ENCODE measurements at places on chromosomes 11 and 22.

DNA sequence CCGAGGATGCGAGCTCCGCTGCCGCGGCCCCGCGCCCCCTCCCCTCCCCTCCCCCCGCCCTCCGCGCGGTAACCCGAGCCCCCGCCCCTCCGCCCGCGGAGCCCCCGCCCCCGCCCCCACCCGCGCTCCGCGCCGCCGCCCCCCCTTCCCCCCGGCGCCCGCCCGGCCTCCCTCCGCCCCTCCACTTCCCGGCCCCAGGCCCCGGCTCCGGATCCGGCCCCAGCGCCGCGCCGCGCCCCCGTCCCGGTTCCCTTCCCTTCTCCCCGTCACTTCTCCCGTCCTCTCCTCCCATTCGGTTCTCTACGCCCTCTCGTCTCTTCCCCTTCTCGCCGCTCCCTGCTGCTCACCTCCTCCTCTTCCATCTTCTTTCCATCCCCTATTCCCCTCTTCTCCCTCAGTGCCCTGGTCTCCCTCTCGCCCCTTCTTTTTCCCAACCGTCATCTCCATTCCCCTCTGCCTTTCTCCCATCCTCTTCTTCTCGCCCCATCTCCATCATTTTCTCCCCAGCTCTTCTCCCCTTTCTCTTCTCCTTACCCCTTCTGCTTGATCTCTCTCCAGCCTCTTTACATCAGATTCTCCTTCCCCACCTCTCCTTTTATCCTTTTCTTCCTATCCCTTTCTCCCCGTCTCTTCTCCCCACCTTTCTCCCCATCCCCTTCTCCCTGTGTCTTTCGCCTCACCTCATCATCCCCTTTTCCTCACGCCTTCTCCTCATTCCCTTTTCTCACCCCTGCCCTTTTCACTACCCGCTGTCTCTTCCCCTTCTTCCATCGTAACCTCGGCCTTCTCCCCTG lies at the start of gene DCHS1:
TSS of gene DCHS1 (minus strand) at position 20 of the 794 bp plus-strand sequence. CDS start 14,196 bp downstream, outside the sequence.
- DNase-seq = no peak

GRCh38 chr11:59666969-59667368 lies 1.9 kb downstream of the PATL1 start:
- no peak for DNase-seq

DNA sequence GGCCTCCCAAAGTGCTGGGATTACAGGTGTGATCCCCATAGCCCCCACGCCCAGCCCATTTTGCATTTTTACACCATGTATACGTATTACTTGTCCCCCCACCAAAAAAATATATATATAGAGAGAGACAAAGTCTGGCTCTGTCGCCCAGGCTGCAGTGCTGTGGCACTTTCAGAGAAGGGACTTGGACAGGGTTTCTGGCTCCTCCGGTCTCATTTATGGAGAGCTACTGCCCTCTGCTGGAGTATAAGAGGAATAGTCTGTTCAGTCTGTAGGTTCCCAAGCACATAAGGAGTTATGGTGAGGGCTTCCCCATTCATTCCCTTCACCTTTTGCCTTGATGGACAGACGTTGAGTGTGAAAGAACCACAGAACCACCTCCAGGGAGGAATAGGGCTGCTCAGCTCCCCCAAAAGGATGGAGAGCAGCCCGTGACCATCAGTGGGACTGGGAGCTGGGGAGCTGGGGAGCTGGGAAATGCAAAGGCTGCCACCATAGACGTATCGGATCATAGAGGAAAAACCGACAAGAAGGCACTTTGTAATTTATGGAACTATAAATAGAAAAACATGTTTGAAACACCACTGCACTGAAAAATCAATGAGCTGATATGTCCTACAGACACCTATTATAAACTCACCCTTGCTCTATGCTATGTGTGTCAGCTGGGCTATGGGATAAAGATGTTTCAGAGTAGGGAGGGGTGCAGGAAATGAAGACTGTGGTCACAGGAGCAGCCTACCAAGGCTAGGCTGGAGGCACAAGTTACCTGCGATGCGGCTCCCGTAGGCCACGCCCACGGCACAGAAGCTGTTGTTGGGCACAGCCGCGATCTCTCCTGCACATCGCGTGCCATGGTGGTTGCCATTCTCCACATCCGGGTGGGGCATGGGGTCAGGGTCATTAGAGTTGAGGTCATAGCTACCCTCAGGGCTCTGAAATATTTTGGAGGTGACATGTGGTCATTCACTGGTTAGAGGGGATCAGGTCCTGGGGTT lies 5.2 kb downstream of the PCSK7 start:
- DNase-seq = peak; percentile 24

- DNase-seq = no peak
Measured at GRCh38 chr11:126476977-126477376, 121.5 kb downstream of the ST3GAL4 start.

GRCh38 chr22:38863531-38864131 lies 8.4 kb downstream of the CBX6 start:
- no peak for DNase-seq

- no peak for DNase-seq
Measured at GRCh38 chr11:63907063-63907462, 9.9 kb downstream of the RCOR2 start.

GRCh38 chr11:3157381-3158130 lies 7.6 kb downstream of the OSBPL5 start:
- no peak for DNase-seq

- no peak for DNase-seq
Measured at GRCh38 chr11:130819625-130820024, 96.7 kb downstream of the SNX19 start.

DNA sequence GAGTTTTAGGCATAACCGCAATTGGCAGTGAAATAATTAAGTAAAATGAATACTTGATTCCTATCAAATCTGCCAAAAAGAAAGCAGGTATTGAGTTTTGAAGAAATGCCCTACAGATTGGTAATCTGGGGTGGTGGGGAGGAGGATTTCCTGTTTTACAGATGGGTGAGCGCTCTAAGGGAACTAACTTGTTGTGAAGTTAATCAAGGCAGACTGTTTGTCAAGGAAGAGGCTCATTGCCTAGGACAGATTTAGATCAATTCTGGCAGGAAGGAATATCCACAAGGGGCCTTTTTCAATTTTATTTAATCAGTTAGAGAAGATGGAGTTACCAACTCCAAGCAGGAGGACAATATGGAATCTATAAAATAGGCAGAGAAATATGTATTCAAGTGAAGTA lies 271.5 kb upstream of the CCDC90B start:
- no peak for DNase-seq

DNA sequence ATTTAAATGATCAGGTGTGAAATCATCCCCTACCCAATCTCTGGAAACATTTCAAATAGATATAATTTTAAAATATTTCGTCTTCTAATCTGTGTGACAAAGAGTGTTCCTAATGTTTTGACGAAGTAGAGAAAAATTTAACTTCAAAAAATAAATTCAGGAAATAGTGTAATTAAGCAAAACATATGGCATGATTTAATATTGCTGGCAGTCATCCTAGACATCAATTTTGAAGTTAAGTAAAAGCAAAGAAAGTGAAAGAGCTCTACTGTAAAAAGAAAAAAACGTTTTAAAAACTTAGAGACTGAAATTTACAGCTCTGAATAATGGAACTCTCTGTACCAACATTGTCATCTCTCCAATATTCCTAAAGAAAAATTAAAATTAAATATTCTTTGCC lies 1062.3 kb downstream of the LRRC4C start:
- no peak for DNase-seq

DNA sequence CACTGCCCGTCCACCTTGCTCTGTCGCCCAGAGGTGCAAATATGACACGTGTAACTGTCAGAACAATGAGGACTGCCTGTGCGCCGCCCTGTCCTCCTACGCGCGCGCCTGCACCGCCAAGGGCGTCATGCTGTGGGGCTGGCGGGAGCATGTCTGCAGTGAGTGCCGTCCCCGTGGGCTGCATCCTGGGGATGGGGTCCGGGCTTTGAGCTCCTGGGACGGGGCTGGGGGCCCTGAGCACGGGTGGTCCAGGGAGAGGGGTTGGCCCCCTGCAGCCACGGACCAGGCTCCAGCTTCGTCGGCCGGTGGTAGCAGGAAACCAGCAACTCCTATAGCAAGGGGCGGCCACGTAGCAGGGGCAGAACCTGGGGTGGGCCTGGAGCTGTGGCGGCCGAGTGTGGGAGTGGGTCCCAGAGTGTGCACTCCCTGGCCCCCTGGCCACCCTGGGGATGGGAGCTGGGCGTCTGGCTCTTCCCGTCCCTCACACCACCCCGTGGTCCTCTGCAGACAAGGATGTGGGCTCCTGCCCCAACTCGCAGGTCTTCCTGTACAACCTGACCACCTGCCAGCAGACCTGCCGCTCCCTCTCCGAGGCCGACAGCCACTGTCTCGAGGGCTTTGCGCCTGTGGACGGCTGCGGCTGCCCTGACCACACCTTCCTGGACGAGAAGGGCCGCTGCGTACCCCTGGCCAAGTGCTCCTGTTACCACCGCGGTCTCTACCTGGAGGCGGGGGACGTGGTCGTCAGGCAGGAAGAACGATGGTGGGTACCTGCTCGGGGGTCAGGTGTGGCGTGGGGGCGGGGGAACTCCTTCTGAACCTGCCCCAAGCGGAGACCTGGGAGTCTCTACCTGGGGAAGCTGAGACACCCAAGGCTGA lies 10.1 kb downstream of the MUC2 start:
- DNase-seq = no peak

GRCh38 chr11:74330075-74330858 lies 18.8 kb upstream of the P4HA3 start:
- peak; percentile 55 for DNase-seq

- no peak for DNase-seq
Measured at GRCh38 chr11:64546600-64546999, 44.4 kb upstream of the SLC22A12 start.

- no peak for DNase-seq
Measured at GRCh38 chr11:2584434-2584811, 115.4 kb downstream of the KCNQ1OT1 start.

DNA sequence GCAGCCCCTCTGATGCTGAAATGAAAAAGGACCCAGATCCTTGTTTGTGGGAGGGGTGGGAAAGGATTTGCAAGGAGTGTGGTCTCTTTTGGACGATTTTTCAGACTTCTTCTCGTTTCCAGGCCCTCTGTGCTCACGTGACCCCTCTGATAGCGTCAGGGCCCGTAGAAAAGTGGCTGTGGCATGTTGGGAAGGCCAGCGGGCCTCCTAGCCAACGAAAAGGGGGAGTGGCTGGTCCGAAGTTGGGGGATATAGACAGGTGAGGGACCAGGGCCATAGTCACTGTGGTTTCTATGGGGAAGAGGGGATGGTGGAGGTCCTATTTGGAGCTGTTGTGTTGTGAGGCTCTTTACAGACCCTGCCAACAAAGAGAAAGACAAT lies 6.6 kb downstream of the PARVB start:
- no peak for DNase-seq

DNA sequence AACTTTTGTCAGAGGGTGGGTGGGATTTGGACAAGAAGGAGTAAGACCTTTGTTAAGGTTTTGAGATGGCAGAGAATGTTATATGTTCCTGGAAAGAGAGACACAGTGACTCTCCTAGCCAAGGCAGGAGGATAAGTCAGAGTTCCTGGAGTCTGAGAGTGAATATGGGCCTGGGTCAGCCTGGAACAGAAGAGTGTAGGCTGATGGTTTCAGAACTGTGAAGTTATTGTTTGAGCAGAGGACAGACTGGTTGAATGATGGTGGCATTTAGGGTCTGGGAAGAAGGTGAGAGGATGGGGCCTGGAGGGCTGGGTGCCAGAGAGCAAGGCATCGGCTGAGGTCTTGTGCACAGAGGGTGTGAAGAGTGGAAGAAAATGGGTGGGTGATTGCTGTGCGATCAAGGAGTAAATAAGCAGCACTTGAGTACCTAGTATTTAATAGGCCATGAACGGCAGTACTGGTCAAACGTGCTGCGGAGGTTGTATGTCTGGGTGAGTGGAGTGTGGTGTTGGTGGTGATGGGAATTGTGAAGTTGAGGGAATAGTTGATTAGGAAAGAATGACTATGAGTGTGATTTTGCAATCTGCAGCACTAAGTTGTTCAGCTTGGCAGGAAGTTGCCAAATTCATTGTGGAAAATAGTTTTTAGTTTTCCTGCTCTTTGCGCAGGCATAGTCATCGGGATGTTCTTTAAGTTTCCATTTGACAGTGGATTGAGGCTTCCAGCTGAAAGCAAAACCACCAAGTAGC lies 1.8 kb downstream of the PANX1 start:
- DNase-seq = no peak

DNA sequence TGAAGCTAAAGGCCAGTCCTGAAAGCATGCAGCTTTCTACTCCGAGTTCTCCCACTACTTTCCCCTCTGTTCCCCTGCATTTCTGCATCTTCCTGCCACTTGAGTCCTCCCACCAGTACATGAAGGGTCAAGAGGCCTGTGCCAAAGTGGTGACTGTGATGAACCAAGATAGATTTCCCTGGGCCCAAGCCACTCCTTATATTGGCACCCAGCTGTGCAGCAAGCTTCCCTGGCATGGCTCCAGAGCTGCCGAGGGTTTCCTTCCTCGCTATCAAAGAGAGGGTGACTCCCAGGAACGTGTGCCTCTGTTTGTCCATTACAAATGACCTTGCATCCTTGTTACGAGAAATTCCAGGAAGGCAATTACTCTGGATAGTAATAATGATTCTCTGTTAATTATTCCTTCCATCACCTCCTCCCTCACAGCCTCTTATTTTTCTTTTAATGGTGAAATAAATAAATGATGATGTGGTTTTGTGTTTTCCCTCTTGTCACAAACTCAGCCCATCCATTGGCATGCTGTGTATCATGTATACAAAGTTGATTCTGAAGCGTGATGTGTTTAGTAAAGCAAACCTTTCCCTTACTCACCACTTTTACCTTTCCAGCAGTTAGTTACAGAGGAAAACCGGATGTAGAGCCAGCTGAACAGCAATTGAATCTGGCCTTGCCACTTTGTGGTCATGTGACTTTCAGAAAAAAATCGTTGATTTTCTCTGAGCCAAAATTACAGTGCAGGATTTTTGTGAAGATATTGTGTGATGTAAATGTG lies 8.3 kb downstream of the SRSF8 start:
- no peak for DNase-seq

- DNase-seq = no peak
Measured at GRCh38 chr11:5137014-5137413, 1.1 kb downstream of the OR52A5 start.

DNA sequence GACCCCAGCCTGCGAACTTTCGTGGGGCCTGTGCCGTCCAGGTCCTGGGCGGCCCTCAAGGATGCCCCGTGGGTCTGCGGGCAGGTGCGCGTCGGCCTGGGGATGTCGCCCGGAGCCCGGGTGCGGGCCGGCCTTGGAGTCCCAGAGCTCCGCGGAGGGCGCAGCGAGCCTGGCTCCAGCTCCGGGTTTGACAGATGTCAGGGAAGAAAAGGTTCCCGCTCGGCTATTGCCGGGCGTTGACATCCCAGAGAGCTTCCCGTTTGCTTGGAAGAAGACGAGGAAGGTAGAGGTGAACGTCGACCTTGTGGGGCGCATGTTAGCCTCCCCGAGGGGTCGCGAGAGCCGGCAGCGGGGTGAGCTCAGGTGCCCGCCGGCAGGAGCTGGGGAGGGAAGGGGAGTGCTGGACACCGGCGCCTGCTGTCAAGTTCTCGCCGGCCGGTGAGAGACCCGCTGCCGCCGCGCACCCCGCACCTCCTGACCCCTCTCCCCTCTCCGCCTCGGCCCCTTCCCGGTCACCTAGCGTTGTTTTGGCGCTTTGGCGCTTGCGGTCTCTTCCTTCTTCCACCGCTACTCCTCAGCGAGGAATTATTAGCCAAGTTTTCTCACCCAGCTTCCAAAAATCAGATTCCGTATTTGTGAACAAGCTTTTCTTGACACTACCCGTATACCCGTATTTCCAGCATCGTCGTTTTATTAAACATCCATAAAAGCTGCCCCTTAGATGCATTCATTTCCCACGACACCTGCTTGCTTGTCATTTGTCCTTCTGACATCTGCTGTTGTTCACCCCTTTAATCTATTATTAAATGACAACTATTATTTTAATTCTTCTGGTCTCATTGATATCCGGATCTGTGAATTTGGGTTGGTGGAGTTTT lies 1.3 kb downstream of the BMAL1 start:
- no peak for DNase-seq

GRCh38 chr11:129404731-129405130 lies 29.1 kb downstream of the BARX2 start:
- no peak for DNase-seq

Data from retinal pigment epithelial cell (primary cell).